Right cardiac atrium (tissue), 5 donors: ENCODE measurements at places on chromosomes 2 and 18. TPM values are rescaled to one million over a fixed set of nuclear protein-coding genes. Genes with fewer than 3 reads are reported as not detected.

Gene LDLRAD4
- 46.6 TPM for total RNA-seq

Gene CCDC142
- total RNA-seq, result 7.5 TPM

Gene CSRNP3
- total RNA-seq, result 9.6 TPM

Gene TUBA4A
- total RNA-seq, result 68.5 TPM
